ENCODE measurements at places on chromosomes 4 and X.

DNA sequence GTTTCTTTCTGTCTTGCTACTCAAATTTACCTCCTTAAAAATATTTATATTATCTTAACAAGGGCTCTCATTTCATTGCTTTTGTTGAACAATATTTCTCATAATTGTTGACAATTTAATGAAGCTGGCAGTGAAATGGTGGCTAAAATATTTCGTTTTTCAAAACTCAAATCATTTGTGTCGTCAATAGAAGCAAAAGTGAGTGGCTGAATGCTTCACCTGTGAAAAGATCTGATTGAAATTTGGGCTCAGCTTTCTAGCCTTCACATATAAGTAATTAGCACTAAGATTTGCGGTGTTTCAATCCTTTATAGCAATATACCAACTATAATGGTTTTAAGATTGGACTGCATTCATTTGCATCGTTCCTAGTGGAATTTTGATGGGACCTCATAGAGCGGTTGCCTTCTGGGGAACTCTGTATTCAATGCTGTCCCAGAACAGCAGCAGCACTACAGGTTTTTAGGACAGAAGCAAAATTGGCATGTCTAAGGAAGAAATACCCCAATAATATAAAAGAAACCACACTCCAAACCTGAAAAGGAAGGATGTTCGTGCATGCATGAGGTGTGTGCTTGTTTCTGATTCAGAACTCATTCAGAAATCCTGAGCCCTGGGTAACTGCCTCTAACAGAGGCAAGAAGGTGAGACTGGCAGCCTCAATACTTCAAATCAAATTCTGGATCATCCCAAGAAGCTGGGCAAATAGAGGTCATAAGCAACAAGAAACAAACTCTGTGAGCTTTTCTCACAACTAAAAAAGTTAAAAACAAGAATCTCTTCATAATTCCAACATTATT, 2.5 kb downstream of the CXCL1 start:
- DNase-seq = no peak

DNA sequence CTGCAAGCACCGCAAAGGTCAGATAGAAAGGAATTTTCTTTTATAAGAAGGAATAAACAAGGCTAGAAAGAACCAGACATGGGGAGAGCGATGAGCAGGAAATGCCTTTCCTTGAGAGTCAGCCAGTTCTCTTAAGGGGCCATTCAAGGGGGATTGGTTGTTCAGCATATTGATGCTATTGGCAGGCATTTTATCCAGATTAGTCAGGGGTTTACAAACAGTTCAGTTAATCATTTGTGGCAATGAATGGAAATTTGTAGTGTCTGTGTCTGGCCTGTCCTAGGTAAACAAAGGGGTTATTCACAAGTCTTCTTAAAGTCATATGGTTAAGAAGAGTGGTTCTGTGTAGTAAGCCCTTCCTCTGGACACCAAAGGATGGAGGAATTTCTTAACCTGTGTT, 184.7 kb upstream of the FRMPD4 start:
- no peak for DNase-seq

DNA sequence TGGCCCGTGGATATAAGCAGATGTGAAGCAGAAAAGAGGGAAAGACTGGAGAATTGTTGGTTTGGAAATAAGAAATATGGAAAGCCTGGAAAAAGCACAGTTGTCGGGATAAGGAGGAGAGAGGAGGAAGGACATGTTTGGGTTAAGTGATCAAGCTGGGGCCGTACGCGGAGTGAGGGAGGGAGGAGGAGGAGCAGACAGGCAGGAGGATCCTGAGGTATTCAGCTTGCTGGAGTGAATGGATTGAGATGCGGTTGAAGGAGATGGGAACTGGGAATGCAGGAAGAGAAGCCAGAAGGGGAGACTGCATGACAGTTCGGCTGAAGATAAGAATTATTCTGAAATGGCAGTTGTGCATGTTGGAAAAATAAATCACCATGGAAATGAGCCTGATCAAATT, 21.2 kb downstream of the ZFP42 start:
- no peak for DNase-seq

GRCh38 chrX:22313766-22314165, 41.1 kb downstream of the CBLL2 start:
- DNase-seq = no peak

DNA sequence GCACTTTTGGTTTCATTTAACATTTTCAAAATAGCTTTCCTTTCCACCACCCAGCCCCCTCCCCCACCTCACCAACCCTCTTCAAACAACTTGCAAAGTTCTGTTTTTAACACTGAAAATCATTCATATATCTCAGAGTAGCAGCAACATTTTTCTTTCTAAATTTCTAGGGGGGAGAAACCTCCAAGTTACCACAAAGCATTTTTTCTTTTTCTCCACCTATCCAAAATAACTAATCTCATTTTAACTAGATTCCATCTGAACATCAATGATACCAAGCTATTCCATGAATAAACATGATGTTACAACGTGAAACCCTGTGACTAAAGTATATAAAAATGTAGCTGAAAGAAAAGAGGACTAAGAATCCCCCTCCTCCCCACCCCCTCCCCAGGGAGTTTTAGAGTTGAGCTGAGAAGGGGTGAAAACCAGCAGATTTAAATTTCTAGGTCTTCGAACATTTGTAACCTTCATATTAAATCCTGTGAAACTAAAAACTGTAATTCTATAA, 5.2 kb downstream of the LDB2 start:
- no peak for DNase-seq
